Ecto neural progenitor cell (in vitro differentiated cells): ENCODE measurements at places on chromosomes 5 and 9.

DNA sequence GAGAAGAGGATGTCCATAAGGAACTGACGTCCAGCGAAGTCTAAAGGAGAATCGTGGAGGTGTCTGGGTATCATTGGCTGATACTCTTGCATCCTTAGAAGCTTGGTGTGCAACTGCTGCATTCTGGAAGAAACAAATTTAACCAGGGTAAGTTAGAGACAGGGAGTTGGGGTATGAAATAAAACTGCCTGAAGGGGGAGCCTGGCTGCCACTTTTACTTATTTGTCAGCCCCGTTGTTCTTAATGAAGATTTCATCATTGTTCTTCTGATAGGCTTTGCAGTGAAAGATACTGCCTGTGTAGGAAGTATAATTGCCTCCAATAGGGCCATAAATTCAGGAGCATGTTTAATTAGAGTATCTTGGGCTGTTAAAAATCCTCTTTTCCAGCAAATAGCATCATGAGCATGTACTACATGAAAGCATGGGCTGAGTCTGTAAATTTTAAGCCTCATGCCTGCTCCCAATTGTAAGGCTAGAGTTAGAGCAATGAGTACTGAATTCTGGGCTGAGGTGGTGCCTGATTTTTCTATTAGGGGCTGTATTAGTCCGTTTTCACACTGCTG is 1264.5 kb upstream of the ACO1 start:
- DNase-seq: no peak

DNA sequence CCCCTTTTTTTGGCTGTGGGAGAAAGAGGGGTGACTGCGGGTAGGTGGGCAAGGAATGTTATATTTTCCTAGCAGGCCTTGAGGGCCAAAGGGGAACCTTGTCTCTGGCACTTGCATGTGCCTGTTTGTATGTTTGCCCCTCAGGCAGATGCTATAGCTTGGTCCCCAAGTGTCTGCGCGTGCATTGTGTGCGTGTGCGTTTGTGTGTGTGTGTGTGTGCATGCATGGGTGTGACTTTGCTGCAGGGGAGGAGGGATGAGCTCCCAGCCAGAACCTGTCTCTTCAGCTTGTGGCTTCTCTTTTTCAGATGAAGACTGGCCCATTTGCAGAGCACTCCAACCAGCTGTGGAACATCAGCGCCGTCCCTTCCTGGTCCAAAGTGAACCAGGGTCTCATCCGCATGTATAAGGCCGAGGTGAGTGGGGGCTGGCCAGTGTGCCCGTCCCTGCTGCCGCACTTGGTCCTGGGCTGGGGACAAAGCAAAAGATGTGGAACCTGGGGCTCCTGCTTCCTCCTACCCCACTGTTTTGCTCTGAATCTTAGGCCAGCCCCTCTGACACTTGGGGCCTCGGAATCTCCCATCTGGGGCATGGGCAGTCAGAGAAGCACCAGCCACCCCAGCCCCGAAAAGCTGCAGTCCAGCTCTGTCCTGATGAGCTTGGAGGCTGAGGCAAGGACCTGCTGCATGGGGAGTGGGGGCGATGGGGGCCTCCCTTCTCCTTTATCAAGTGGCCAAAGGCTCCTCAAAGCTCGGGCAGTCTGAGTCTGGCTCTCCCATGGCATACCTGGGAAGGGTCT is 31.1 kb downstream of the PTPA start:
- DNase-seq: no peak

GRCh38 chr9:16230731-16231130 is 639.7 kb downstream of the BNC2 start:
- DNase-seq: no peak

DNA sequence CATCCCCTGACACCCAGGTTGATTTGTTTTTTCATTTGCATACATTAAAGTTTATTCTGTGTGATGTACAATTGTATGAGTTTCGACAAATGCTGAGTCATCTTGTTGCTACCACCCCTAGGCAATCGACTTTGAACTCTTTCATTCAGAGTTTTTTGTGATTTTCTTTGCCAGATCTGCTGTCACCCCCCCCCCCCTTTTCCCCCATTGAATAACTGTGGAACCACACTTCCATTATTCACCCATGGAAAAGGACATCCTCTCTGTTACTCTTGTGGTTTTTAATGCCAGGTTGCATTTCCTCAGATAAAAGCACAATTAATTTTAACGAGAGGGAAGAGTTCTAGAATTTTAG is 13.7 kb upstream of the FAM120AOS start:
- DNase-seq: no peak

DNA sequence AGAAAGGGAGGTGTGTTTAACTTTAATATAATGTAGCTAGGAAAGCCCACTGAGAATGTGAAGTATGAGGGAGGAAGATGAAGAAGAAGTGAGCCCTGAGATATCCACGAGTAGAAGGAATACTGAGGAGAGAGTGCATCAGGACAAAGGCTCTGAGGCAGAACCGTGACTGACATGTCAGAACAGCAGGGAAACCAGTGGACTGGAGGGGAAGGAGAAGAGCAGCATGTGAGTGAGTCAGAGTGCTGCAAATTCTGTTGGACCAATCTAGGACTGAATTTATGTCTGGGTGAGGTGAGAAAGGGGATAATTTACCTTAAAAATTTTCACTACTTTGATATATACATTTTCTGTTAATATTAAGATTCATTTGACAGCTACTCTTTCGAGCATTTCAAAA is 110.3 kb downstream of the ST8SIA4 start:
- DNase-seq: no peak

GRCh38 chr5:143086908-143087637 is 316.4 kb downstream of the NR3C1 start:
- no peak for DNase-seq

DNA sequence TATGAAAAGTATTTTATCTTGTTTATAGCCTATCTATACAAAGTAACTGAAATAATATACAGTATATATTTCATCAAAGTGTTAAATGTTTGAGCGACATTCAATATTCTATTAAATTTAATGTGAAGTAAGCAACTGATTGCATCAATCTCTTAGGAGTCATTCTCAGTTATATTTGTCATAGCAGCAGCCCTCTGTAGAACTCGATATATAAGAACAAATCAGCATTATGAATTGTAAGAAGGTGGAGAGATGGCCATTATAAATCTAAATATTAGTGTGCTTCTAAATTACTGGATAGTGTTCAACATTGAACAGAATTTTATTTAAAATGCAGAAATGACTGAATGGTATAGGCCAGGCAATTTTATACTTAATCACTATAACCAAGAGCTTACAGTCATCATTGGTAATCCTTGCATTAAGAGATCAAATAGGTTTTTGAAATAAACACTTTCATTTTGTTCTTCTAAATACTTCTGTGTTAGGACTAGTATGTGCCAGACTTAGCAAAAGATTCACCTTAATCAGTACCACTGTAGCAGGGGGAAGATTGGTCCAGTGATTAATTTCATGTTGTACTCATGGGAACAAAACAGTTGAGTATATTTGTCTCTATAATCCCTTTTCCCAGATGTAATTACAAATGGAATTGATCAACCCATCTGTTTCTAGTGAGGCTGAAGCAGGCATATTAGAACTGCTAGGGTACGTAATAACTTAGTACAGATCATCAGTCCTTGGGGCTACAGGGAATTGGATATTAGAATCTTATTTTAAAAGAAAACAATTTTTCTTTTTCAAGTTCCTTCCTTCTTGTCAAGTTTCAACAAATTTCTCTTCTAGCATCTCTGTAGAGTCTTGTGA is 108.3 kb upstream of the TYRP1 start:
- no peak for DNase-seq

DNA sequence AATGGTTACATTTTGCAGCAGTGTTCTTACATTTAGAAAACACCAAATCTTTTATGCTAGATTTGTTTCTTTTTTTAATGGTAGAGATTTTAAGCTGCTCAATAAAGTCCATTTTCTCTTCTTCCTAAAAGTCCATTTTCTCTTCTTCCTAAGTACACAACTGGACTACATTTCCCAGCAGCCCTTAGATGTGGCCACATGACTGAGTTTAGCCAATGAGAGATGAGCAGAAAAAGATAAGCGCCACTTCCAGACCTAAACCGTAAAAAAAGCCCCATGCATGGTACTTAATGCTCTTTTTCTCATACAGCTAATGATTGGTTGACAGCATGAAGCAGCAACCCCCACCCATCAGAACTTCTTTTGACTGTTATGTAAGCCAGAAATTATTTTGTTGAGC is 206.7 kb downstream of the FAM114A2 start:
- DNase-seq: no peak

GRCh38 chr5:82538339-82539034 is 260.3 kb upstream of the RPS23 start:
- DNase-seq: no peak

- DNase-seq: no peak
Observed at GRCh38 chr9:76985581-76985980, 33.9 kb upstream of the FOXB2 start.

- DNase-seq: no peak
Observed at GRCh38 chr5:171750311-171750788, 35.3 kb upstream of the SMIM23 start.

DNA sequence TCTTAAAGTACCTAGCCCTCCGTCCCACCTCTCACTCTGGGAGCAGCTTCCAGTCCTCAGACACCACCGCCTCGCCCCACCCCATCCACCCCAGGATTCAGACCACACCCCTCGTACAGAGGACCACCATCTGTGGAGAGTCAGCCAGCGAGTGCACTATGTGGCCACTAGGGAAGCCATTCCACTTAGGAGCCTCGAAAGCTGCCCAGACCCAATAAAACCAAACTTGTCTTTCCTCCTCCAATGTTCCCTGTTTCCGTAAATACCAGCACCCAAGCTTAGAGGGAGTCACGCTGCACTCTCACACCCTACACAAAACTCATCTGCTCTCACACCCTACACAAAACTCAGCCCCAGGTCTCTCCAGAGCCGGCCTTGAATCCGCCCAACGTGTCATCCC is 1.9 kb downstream of the GCNT4 start:
- peak; percentile 62 for DNase-seq

GRCh38 chr5:15731699-15732098 is 231.7 kb downstream of the FBXL7 start:
- no peak for DNase-seq

GRCh38 chr5:131263648-131264450 is at the start of gene CDC42SE2:
CDC42SE2 (plus strand) TSS chr5:131264053; CDS start chr5:131359494, 95,441 bp downstream.
- DNase-seq: peak; percentile 92

DNA sequence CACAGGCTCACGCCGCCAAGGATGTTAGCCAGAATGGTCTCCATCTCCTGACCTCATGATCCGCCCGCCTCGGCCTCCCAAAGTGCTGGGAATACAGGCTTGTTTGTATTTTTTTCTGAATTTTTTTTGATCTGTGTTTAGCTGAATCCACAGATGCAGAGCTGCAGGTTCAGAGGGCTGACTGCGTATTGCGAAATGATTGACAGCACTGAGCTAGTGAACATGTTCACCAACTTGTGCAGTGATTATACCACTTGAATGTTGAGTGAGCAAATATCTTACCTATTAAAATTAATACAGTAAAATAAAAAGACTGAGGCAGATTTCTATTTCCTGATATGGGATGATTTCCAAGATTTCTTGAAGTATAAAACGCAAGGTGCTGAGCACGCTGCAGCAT is 123.1 kb upstream of the PHYKPL start:
- no peak for DNase-seq

GRCh38 chr5:124395287-124395686 is 351.2 kb downstream of the ZNF608 start:
- peak; percentile 70 for DNase-seq

- no peak for DNase-seq
Observed at GRCh38 chr5:50547303-50547702, 106.2 kb upstream of the EMB start.

DNA sequence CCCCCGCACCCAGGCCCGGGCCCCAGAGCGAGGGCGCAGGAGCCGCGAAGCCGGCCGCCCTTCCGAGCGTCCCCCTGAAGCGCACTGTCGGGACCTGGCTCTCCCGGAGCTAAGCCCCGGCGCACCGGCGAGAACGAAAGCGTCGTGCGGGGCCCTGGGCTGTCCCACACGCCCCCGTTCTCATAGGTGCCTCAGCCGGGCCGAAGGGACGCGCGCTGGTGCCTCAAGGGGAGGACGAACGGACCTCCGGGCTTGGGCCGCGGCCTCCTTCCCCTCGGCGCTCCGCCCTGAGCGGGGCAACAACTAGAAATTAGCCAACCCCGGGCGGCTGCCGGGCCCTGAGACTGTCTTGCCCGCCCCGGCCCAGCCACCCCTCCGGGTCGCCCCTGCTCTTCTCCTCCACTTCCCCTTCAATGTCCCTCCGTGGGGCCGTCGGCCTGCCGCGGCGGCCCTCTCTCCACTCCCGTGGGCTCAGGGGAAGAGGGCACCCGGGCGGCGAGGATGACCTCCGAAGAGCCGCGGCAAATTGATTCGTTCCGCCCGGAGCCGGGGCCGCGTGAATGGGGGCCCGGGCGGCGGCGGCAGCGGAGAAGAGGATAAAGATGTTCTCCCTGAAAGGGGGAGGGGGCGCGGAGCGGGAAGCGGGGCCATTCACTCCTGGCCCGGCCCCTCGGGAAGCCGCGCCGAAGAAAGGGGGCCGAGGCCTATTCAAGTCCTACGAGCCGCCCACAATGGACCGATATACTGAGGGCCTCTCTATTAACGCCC is 3.5 kb upstream of the PRDM12 start:
- DNase-seq: peak; percentile 86

DNA sequence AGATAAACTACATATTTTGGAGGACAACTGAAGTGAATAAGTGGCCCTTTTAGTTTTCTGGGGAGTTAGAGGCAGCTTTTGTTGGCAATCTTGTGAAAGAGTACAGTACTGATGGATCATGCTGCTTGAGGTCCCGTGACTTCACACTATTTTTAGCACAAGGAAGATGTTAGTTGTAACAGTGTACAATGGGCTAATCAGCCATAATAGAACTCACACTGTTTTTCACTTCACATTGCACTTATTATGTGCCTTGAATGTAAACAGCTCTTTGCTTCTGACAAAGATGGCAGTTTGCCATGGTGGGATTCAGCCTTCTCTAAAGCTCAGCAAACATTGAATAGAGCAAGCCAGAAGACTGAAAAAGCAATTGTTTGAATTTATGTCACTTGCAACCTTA is 176.7 kb upstream of the ZNF608 start:
- DNase-seq: no peak
